Left lobe of liver (tissue), 2 donors: ENCODE measurements at places on chromosomes 6 and 20.

GRCh38 chr6:43622541-43622940, 6.5 kb downstream of the GTPBP2 start:
- DNase-seq = no peak

- no peak for DNase-seq
Observed at GRCh38 chr20:63957690-63958441, 1.6 kb upstream of the UCKL1 start.

DNA sequence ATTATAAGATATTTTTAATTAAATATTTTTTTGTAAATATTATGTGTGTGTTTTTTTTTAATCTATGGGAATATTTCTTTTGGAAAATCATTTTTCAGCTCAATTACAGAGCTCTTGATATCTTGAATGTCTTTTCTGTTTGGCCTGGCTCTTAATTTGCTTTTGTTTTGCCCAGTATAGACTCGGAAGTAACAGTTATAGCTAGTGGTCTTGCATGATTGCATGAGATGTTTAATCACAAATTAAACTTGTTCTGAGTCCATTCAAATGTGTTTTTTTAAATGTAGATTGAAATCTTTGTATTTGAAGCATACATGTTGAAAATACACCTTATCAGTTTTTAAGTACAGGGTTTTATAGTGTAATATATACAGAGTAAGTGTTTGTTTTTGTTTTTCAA, 2.6 kb downstream of the ID4 start:
- DNase-seq = no peak

DNA sequence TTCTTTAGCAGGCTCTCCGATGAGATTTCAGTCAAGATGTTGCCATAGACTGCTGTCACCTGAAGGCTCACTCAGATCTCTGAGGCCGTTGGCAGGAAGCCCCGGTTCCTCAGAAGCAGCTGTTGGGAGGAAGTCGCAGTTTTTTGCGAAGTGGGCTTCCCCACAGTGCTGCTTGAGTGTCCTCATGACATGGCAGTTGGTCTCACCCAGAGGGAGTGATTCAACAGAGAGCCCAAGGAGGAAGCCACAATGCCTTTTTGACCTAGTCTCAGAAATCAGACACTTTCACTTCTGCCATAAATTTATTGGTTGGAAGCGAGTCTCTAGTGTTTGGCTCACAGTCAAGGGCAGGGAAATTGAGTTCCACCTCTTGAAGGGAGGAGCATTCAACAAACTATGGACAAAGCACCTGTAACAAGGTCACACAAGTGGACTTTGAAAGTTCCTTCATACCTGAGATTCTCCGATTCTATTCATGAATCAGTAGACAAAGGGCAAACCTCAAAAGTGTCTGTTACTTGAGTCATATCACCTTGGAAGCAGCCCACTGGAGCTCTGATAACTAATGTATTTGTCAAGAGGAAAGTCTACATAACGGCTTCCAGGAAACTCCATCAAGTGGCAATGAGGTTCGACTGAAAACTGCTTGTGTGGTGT, 208.3 kb downstream of the TASP1 start:
- no peak for DNase-seq

- DNase-seq = no peak
Observed at GRCh38 chr20:610130-611046, at the start of gene TCF15. Gene TCF15, minus strand, starts transcription at chr20:610309. Its CDS starts 72 bp downstream, at chr20:610237.

- no peak for DNase-seq
Observed at GRCh38 chr6:88536071-88536625, 370.0 kb upstream of the CNR1 start.

GRCh38 chr20:1664911-1665310, 7.3 kb upstream of the SIRPG start:
- no peak for DNase-seq

DNA sequence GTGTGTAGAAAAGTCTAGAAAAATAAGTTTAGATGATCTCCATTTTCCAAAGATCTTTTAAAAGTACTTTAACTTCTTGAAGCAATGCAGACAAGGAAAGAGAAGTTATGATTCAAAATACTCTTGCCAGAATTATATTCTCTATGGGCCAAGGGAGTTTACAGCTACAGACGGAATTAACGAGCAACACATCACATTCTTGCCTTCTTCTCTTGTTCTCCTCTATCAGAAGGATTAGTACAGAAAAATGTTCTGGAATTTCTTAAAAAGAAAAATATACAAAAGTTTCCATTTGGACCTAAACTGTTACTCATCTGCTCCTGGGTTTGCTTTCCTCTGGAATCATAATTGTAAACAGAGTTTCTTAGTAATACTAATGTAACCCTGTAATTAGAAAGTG, 284.7 kb upstream of the HSF2 start:
- DNase-seq = no peak

GRCh38 chr20:59598625-59599310, 5.6 kb upstream of the PHACTR3 start:
- DNase-seq = no peak

GRCh38 chr6:35381132-35381531, 38.8 kb downstream of the PPARD start:
- no peak for DNase-seq

DNA sequence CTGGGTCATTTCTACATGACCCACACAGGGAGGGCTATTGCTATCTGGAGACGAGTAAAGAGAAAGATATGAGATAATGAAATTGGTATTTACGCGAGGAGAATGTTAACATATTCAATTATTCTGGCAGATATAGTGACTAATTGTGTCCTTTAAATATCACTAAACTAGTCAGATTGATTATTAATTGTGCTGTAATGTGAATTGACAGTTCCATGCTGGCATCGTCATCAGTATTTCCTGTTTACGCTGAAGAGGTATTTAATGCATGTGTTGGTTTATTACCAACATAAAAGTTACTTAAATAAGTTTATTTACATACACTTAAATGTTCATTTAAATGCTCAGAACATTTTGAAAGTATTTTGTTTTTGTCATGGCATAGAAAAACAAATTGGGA, 35.7 kb upstream of the OGFRL1 start:
- DNase-seq = no peak

GRCh38 chr20:24805456-24806238, 143.4 kb upstream of the CST7 start:
- DNase-seq = no peak

DNA sequence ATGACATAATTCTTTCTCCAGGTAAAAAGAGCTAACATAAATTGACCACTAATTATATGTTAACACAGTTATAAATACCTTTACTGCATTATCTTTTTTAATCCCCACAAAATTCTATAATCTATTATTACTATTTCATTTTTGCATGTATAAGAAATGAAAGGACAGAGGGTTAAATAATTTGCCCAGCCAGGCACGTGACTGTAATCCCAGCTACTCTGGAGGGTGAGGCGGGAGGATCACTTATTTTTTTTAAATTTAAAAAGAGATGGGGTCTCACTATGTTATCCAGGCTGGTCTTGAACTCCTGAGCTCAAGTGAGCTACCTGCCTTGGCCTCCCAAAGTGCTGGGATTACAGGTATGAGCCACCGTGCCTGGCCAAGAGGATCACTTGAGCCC, 121.9 kb downstream of the SGK1 start:
- DNase-seq = no peak

DNA sequence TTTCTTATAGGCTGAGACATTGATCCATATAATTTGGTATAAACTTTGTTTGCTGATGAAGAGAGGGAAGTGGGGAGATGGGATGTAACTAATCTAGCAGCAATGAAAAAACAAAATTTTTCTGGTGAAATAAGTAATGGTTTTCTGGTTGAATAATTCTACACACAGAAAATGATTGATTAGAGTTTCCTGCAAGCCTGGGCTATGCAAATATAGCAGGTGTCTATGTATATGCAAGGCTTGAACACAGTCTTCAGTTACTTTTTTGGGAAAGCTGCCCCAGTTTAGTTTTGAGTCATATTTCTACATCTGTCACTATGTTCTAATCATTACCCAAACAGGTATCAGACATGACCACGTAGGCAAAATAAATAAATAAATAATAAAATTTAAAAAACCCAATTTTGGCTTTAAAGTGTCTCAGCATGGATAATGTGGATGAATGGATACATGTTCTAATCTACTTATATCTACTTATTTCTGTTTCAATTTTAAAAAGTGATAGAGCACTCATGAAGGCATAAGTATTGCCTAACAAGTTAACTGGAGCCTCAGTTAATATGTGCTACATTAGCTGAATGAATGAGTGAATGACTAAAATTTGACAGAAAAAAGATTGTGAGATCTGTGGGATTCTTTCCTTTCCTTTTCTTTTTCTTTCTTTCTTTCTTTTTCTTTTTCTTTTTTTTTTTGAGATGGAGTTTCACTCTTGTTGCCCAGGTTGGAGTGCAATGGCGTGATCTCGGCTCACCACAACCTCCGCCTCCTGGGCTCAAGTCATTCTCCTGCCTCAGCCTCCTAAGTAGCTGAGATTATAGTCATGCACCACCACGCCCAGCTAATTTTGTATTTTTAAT, 37.2 kb upstream of the TFB1M start:
- DNase-seq = no peak

DNA sequence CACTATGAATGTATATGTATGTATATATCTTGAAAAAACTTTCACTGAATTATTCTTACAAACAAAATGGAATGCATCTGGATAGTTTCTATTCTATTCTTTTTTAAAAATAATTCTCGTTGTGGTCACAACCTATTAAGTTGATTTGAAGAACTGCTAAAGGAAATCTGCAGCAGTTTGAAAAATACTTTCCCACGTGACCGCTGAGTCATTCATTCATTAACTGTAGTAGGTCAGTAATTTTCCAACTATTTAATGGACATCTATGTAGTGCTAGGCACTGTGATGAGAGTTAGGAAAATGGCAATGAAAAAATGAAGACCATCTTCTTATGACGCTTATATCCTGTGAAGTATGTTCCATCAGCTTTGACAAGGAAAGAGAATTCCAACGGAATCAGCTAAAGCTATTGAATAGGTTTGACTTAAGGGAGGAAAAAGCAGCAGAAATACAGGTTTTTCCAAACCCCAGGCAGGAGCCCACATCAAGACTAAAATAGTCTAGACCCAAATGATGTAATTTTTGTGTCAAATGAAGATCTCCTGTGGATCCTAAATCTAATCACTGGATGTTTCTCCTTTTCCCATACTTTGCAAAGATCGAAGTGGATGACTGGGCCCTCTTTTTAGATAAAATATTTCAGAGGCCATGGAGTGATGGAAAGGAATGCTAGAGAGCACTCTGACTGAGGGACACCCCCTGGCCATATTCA, 4.1 kb upstream of the EFHC1 start:
- DNase-seq = no peak

DNA sequence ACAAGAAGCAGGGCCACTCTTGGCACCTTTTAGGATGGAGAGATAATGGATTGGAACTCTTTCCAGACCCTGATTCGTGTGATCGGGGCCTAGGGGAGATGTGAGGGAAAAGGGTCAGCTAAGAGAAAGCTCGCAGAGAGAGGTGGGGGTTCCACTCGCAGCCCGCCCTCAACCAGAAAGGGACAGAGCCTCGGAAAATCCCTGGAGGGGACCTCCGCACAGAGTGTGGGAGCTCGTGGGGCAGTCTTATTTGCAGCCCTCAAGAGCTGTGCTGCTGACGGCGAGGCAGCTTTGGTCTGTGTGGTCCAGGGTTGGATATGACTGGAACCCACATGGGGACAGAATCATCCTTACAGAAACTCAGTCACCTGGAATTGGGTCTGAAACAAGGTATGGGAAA, 184.3 kb upstream of the PMEPA1 start:
- DNase-seq = no peak

DNA sequence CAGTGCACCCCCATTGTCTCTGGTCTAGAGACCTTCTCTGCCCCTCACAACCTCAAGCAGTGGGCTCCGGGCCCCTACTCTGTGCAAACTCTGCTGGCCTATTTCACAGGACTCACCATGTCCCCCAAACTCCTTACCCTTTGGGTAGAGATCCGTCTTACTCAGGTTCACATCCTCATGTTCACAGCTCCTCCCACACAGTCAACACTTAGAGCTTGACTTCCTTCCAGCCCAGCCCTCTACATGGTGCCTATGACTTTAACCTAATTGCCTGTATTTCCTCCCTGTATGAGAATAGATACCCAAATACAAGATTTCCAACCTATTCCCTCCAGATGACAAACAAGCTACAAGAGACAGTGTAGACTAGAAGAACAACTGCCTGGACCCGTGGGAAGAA, 528.6 kb upstream of the JARID2 start:
- no peak for DNase-seq

DNA sequence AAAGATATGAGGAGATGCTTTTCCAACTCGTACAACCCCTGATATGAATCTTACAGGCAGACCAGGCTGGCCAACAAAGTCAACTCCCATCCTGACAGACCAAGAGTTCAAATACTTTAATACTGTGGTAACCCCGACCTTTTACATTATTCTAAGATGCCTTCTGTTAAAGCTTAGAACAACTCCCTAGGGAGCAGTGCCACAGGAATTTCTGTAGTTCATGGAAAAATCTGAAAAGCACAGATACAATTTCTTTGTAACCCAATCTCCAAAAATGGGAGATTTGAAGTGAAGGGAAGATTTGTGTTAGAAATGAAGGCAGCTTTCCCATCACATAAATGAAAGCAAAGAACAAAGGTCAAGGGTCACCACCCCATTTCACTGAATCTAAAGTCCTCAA, 151.3 kb upstream of the BEND6 start:
- no peak for DNase-seq

GRCh38 chr20:59398537-59399205, 98.3 kb downstream of the EDN3 start:
- no peak for DNase-seq

DNA sequence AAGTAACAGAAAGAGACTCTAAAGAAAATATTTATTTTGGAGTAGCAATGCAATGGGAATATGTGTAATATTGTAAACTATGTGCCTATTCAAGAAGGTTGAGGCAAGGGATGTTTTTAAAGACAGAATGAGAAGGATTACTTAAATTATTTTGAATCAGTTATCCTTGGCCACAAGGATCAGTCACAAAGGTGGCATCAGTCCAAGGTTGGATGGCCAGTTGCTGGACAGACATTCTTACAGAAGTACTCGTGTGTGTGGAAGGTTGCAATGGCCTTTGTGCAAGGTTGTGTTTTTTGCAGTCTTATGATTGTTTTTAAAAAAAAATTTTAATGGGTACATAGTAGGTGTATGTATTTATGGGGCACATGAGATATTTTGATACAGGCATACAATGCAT, 2.0 kb downstream of the QRSL1 start:
- no peak for DNase-seq

DNA sequence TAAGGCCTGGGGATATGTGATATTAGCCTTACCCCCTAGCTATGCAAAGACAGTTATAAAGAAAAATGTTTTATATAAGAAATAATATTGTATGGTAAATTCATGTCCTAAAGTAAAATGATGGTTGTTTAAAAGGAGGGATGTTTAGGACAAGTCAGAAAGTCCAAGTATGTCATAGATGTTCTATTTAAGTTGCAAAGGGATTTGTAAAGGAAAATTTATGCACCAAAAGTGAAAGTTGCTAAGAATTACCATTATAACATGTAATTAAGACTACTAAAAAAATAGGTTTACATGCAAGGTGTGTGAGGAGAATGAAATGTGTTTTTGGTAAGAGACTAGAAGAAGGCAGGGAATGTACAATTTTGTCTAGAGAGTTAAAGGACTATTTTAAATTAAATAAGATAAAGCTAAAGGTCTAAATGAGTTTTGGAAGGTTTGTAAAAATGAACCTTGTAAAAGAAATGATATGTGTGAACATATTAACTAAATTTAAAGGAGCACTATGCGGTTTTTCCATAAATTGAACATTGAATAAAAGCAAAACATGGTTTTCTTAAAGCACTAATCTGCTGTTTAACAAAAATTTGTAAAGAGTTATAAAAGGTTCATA, 22.7 kb upstream of the GOPC start:
- DNase-seq = no peak

GRCh38 chr6:104019075-104019753, 840.5 kb downstream of the HACE1 start:
- no peak for DNase-seq
